ENCODE measurements at places on chromosomes 11 and 22.

GRCh38 chr11:94815705-94816344 is 47.7 kb downstream of the AMOTL1 start:
- DNase-seq: no peak

- peak; percentile 67 for DNase-seq
These were observed 174.0 kb downstream of the TBC1D22A start for GRCh38 chr22:46936378-46936903.

- no peak for DNase-seq
These were observed 15.1 kb downstream of the RCN1 start for GRCh38 chr11:32105871-32106560.

GRCh38 chr22:38614332-38615063 is 41.7 kb downstream of the FAM227A start:
- no peak for DNase-seq

DNA sequence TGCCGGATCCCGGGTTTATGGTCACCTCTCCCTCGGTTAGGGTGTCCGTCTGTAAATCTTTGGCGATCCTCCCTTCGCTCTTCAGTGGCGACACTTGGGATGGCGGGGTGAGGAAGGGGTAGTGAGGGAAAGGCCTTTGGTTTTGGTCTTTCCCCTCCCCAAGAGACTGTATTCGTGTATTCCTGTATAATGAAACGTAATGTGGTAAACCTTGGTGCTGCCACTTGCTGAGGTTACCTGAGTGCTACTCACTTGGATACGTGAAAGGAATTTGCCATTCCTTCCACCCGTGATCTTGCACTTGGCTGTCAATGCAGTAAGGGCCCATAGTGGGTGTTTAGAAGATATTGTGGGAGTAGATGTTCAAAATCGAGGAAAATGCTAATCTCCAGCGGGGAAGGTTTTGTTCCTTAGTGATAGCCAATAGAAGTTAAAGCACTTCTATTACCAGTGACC is 578 bp upstream of the NUP160 start:
- no peak for DNase-seq

DNA sequence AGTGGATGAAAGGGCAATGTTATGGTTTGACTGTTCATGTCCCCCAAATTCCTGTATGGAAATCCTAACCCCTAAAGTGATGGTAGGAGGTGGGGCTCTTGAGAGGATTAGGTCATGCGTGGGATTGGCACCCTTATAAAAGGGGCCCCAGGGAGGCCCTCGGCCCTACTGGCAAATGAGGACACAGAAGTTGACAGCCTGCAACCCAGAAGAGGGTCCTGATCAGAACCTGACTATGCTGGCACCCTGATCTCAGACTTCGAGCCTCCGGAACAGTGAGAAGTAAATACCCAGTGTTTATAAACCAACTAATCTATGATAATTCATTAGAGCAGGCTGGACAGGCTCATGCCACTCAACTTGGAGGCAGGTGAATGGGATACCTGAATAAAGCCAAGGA is 8.7 kb downstream of the IFITM10 start:
- DNase-seq: no peak

DNA sequence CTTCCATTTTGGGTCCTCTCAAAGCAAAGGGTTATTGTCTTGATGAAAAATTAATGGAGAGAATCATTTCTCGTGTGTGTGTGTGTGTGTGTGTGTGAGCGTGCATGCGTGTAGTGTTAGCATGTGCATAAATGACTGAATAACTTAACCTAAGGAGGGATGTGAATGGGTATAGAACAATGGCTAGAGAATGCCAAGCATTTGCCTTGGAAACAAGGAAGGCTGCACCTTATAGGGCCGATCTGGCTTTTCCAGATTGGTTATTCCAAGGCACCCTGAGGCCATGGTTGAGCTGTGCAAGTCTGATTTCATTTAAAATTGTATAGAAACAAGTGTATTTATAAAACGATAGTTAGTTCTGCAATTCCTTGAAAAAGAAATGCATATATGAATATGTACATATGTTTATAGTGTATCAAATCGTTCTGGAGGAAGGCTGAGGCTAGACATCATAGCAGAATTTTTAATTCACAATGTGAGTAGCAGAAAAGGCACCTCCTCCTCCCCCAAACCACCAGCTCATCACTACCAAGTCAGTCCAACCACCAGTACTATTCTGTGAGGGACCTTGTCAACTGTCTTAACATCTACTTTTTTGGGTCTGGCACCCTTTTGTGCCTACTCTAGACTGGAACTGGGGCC is 322.7 kb upstream of the ISX start:
- DNase-seq: no peak

DNA sequence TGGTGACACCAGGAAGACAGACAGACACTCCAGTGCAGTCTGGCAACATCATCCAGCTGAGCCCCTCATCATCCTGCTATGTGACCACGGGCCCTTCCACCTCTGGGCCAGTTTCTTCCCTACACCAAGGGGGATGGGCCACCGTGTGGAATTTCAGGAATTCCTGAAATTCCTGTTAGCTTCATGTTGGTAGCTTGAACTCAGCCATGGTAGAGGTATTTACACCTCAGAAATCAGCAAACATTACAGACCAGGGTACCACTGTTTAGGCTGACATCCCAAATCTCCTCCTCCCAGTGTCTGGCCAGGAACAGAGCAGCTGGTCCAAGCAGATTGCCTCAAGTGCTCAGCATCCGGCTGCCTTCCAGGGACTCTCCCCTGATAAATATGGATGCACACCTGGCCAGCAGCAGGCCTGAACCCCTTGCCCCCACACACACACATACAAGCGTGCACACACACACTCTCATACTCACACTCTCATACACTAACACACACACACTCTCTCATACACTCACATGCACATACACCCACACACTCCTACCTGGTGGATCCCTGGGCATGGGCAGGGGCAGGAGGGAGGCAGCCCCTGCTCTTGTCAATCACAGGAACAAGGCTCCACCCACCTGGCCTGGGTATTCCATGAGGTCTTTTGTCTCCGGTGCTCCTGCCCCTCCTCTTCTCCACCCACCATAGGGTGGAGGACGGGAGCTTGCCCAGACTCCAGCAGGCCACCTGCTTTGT is 85.2 kb downstream of the BUD13 start:
- DNase-seq: no peak

- no peak for DNase-seq
These were observed 155.7 kb downstream of the CNTN5 start for GRCh38 chr11:99176430-99176829.

- peak; percentile 66 for DNase-seq
These were observed 34.1 kb downstream of the PHLDB1 start for GRCh38 chr11:118641397-118642019.

GRCh38 chr11:117610045-117610444 is 187.0 kb downstream of the DSCAML1 start:
- no peak for DNase-seq

DNA sequence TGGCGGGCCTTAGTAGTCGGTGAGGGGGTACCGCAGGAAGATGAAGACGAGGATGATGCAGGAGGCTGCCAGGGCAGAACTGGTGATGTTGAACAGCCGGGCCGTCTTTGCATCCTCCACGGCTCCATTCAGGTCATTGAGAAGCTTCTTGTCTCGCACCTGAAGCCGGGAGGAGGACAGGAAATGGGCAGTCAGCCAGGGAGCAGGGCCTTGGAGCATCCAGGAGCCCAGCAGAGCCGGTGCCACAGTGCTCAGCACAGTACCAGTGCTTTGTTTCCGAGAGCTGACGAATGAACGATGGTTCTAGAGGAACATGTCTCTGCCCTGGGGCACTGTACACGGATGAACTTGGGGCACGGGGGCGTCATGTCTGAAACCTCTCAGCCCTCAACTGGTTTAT is 15.1 kb downstream of the IFITM10 start:
- no peak for DNase-seq

- DNase-seq: no peak
These were observed 9.4 kb downstream of the TUG1 start for GRCh38 chr22:30978304-30978962.

GRCh38 chr22:30856741-30857502 is 111.7 kb downstream of the MORC2 start:
- DNase-seq: no peak

- no peak for DNase-seq
These were observed 16.7 kb downstream of the BCL2L13 start for GRCh38 chr22:17655289-17655688.

GRCh38 chr11:65573391-65574079 is 1.2 kb downstream of the FAM89B start:
- DNase-seq: no peak

DNA sequence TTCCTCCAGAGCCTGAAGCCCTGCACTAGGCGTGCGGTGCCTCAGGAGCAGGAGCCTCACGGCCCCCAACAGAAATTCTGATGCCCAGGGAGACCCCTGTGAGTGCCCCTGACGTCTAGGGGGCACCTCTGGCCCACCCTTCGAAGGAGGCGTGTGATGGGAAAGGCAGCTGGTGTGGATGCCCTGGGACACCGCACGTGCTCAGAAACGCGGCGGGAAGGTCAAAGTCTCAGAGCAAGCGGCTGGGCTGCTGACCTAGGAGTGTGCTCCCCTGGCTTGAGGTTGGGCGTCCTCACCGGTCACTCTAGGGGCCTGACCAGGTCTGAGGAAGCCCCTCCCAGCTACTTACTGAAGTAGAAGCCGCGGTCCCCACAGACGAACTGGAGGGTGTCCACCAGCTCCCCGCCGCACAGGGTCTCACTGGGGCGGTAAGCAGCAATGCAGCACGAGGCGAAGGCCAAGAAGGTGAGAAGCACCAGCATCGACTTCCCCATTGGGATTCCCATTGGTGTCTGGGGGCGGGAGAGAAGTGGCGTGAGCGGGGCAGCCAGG is 4.1 kb downstream of the IGF2 start:
- no peak for DNase-seq

GRCh38 chr11:120056301-120057027 is 81.4 kb downstream of the TRIM29 start:
- no peak for DNase-seq

- no peak for DNase-seq
These were observed 563 bp downstream of the MDK start for GRCh38 chr11:46381819-46382645.

DNA sequence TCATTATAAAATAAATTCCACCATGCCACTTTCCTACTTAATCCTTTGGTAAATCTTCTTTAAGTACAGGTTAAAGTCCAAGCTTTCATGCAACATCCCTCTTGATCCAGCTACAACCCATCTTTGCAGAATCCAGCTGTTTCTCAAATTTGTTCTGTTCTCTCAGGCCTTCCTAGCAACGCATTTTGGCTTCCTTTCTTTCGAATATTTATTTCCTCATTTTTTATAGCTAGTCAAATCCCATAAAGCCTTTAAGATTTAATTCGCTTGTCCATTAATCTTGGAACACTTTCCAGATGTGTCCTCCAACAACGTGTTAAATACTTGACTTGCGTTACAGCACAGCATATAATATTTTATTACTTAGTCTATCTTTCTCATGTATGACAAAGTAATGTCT is 600.1 kb upstream of the CHORDC1 start:
- DNase-seq: no peak

- no peak for DNase-seq
These were observed 28.7 kb downstream of the EIF3F start for GRCh38 chr11:8015753-8016239.

- no peak for DNase-seq
These were observed 1106.3 kb downstream of the BRD1 start for GRCh38 chr22:48721395-48721669.

DNA sequence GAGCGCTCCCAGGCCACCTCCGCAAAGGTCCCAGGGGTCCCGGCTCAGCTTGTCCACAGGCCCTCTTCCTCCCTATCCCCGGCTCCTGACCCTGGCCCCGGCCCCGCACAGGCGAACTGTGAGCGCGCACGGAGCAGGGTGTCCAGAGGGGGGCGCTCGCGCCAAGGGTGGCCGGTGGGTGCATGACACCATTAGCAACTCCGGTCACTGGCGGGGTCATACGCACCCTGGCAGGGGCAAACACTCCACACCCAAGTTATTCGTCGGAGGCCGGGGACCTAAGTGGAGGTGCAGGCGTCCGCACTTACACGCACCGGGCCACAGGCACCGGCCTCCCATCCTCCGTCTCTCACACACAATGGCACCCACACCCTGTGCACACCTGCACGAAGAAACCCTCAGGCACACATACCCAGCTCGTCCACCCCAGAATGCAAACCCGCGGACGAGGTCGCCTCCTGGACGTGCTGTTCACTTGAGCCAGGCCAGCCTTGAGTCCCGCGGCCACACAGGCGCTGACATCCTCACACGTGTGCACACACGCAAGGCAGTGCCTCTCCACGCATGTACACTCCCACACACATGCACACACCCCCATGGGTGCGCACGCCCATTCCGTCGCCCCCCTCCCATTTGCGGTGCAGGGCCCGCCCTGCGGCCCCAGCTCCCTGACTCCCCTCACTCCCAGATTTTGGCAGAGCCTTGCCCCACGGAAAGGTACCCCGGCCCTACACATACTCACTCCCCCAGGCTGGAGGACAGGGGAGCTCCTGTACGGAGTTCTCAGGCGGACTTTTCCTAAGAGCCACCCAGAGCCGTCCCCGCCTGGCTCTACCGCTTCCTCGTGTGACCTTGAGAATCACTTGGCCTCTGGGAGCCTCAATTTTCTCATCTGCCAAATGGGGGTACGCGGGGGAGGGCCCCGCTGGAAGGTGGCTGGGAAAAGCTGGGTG is at the start of gene RASGRP2:
RASGRP2 (minus strand) TSS at position 552 of the 953 bp plus-strand sequence. CDS start 1,276 bp downstream, outside the sequence.
- no peak for DNase-seq

DNA sequence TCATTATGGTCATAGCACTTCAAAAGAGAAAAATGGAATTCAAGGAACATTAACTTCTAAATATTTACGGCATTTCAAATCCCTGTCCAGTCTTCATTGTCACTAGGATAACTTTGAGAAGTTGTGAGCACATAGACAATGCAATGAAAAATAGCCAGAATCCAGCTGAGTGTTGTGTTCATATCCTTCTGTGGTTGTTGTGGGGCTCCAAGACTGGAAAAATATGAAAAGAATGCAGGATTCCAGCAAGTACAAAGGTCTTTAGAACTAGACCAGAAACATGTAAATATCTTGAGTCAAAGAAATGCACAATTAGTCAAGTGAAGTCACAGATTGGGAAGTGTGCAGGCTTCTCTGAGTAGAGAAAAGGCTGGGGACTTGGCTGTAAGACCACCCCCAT is 68.7 kb downstream of the WT1 start:
- DNase-seq: no peak

DNA sequence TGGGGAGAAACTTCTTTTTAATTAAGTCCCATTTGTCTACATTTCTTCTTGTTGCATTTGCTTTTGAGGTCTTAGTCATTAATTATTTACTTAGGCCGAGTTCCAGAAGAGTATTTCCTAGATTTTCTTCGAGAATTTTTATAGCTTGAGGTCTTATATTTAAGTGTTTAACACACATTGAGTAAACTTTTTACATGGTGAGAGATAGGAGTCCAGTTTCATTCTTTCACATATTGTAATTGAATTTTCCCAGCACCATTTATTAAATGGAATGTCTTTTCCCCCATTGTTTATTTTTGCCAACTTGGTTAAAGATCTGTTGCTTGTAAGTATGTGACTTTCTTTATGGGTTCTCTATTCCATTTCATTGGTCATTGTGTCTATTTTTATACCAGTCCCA is 1344.0 kb upstream of the RAG2 start:
- DNase-seq: no peak

Measured in NCI-H2029 treated with DMSO at 0.1 percent for 48 hours (cell line).